ENCODE measurements at places on chromosomes 12 and 14.

- DNase-seq: no peak
Measured at GRCh38 chr14:22554498-22555383, 34.3 kb downstream of the DAD1 start.

DNA sequence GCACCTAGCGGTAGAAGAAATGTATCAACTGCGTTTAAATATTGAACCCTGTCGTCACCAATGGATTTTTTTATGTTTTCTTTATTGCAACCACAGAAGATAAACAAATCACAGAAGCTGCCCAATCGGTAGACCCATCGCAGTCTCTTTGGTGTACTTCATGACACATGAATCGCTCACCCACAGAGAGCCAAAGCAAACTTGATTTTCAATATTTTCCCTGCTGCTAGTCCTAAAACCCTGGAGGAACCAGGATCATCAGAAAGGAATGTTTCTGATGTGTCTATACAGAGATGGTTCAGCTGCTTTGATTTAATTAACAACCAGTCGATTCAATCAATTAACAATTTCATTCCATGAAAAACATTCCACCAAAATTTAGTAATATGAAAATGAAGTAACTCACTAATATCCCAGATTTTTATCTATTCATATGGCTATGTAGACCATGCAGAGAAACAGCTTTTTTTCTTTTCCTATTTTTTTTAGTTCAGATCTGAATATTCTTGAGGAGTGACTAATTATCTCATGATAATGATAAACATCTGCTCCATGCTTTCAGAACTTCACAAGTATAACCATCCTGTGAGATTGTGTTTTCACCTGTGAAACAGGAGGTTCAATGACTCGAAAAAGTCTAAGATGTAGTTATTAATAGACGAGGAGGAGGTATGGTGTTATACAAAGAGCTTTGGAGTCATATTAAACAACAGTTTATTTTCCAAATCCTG, 46.1 kb downstream of the DIO2 start:
- no peak for DNase-seq

DNA sequence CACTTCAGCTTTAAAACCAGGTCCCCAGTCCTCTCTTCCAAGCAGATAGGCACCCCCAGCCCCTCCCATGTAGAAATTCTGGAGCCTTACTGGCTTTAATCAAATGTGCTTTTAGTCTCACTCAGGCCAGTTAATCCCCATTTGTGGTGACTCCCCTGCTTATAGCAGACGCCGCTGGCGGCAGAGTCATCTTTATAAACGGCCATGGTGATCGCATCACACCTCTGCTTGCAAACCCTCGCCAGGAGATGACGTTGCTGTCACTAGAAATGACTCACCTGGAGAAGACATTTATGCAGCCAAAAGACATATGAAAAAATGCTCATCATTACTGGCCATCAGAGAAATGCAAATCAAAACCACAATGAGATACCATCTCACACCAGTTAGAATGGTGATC, 369.3 kb downstream of the VRK1 start:
- no peak for DNase-seq

DNA sequence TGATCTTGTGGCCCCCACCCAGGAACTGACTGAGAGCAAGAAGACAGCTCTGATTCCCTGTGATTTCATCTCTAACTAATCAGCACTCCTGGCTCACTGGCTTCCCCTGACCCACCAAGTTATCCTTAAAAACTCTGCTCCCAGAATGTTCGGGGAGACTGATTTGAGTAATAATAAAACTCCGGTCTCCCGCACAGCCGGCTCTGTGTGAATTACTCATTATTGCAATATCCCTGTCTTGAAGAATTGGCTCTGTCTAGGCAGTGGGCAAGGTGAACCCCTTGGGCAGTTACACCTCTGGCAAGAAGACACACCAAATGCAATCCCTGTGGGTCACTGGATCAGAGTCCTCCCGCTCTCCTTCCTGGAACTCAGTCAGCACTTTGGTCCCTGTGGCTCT, 21.3 kb downstream of the SLC7A7 start:
- DNase-seq: no peak

DNA sequence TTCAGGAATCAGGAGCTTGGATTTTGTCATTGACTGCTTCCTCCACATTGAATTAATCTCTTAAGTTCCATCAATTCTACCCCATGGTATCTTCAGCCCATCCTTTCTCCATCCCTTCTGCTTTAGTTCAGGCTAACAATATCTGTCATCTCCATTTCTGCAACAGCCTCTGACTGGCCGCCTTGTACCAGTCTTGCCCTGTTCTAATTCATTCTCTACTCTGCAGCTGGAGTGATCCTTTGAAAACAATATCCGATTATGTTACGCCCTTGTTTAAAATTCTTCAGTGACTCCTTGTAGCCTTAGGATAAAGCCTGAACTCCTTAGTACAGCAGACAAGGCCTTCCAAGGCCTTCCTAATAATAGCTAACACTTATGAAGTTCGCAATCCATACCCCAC, 170.2 kb downstream of the ETV6 start:
- DNase-seq: no peak

- no peak for DNase-seq
Measured at GRCh38 chr14:65431951-65432350, 19.4 kb downstream of the FUT8 start.

DNA sequence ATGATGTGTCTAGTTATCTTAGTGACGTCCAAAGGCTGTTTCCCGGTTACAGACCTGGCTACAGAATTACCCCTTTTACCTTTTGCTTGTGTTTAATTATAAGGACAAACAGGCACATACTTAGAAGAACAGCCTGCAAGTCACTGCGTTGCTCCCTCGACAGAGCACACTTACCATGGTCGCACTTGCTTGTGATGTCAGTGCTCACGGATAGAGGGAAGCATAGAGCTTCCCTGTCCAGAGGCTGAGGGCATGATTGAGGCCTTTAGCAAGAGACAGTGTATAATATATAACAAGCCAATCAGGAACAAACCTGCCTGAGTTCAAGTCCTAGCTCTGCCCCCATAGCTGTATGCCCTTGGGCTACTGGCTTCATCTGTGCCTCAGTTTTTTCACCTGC, 73.2 kb upstream of the SCN8A start:
- no peak for DNase-seq
